ENCODE measurements at places on chromosomes 5 and 9.

- DNase-seq = no peak
Measured at GRCh38 chr5:139228201-139228803, 30.1 kb upstream of the SIL1 start.

DNA sequence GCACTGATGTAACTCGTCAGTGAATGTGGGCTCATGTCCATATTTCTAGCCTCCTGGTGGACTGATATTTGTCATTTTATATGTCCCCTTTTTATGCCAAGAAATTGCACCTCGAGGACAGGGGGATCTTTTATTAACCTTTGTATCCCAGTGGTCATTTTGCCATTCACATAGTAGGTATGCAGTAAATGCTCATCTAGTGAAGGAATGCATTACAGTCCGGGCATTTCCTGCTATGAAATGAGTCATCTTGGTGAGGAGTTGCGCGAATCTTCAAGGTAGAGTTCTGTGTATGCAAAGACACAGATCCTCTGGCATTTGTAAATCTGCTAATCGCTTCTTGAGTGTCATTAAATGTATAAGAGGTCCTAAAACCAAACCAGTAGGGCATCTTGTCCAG lies 755.5 kb upstream of the ADAMTS16 start:
- no peak for DNase-seq

DNA sequence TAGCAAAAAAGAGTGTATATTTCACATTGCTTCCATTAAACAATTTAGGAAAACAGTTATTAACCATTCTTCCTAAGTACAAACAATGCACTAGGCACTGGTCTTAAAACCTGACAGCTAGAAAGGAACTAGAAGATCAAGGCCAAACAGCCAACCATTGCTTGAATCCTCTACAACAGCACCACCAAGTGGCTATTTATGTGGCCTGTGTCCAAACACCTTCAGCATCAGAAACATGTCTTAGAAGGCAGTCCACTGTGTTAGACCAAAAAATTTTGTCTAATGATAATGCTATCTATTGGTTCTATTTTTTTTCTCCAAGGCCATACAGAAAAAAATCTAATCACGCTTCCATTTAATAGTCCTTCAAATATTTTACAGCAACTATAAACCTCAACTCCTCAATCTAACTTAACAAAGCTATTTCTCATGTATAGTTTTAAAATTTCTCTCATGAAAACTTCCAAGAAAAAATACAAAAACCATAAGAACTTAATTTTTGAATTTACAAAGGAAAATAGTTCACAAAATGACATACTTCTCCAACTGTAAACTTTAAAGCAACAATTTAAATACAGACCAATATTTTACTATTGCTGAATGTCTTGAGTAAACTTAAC lies 36.1 kb downstream of the CAAP1 start:
- DNase-seq = no peak

- peak; percentile 6 for DNase-seq
Measured at GRCh38 chr9:95286151-95286550, 31.4 kb downstream of the FANCC start.

DNA sequence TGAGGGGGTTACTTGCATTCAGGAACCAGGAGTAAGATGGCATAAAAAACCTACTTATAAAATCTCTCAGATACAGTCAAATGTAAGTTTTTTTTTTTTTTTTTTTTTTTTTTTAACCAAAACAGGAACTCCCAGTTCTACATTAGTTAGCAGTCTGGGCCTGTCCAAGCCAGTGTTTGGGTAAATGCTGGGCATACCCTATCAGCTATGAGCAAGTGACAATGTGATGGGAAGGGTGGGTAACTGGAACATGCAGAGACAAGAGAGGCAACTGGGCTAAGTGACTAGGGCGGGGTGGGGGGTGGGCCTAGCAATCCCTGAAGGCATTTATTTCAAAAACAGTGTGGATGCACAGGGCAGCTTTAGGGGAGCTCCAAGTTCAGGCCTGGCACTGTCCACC lies 2.3 kb downstream of the NMRK1 start:
- no peak for DNase-seq

- DNase-seq = no peak
Measured at GRCh38 chr9:85202596-85202995, 533.1 kb downstream of the NTRK2 start.

- DNase-seq = no peak
Measured at GRCh38 chr5:92962752-92963151, 618.3 kb downstream of the NR2F1-AS1 start.

DNA sequence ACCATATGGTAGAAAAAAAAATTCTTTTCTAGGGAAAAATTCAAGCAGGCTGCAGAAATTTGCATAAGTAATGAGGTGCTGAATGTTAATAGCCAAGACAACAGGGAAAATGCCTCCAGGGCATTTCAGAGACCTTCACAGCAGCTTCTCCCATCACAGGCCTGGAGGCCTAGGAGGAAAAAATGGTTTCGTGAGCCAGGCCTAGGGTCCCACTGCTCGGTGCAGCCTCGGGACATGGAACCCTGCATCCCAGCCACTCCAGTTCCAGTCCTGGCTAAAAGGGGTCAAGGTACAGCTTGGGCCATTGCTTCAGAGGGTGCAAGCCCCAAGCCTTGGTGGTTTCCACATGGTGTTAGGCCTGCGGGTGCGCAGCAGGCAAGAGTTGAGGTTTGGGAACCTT lies 436.0 kb upstream of the SMC2 start:
- no peak for DNase-seq

GRCh38 chr5:88778736-88779135 lies 104.2 kb downstream of the MEF2C start:
- no peak for DNase-seq

DNA sequence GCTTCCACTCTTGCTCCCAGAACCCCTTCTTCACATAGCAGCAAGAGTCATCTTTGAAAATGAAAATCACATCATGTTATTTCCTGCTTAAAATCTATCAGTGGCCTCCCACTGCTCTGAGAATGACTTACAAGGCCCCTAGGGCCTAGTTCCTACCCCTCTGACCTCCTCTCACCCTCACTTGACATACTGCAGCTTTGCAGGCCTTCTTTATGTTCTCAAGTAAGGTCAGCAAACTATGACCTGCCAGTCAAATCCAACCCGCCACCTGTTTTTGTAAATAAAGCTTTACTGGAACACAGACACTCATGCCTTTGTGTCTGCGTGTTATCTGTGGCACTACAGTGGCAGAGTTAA lies 185.7 kb downstream of the NR3C1 start:
- DNase-seq = no peak

DNA sequence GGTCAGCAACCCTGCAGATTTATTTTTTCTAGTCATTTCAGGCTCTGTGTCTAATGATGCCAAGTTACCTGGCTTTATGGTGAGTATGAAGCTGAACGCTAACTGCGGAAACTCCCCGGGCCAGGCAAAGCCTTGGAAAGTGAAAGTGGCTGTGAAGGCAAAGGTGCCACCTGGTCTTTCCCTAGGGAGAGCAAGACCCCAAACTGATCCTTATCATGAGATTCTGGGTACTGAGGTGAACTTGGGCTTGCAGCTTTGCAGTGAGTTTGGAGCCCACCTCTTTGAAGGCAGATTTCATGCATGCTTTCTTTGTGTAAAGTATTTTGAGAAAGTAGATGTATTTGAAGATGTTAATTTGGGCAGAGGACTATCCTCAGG lies 63.3 kb downstream of the CARTPT start:
- DNase-seq = peak; percentile 2

- no peak for DNase-seq
Measured at GRCh38 chr5:172312286-172312685, 28.7 kb upstream of the UBTD2 start.

DNA sequence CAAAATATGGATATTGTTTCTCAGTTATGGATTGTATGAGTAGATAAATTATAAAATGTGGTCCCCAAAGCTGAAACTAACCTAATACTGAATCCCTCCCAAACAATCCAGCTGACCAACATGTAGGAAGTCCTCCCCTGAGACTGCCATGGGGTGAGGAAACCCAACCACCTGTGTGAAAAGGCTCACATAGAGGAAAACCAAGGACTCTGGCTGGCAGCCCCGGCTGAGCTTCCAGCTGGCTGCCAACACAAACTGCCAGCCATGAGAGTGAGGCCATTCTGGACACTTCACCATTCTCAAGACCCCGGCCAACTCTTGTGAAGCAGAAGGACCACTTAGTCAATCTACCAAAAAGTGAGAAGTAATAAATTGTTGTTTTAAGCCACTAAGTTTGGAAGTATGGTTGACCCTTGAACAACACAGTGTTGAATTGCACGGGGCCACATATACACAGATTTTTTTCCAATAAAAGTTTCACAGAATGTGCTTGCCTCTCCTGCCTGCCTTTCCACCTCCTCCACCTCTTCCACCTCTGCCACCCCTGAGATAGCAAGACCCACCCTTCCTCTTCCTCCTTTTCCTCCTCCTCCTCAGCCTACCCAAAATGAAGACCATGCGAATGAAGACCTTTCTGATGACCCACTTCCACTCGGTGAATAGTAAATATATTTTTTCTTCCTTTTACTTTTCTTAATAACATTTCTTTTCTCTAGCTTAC lies 15.3 kb upstream of the NRG2 start:
- no peak for DNase-seq

DNA sequence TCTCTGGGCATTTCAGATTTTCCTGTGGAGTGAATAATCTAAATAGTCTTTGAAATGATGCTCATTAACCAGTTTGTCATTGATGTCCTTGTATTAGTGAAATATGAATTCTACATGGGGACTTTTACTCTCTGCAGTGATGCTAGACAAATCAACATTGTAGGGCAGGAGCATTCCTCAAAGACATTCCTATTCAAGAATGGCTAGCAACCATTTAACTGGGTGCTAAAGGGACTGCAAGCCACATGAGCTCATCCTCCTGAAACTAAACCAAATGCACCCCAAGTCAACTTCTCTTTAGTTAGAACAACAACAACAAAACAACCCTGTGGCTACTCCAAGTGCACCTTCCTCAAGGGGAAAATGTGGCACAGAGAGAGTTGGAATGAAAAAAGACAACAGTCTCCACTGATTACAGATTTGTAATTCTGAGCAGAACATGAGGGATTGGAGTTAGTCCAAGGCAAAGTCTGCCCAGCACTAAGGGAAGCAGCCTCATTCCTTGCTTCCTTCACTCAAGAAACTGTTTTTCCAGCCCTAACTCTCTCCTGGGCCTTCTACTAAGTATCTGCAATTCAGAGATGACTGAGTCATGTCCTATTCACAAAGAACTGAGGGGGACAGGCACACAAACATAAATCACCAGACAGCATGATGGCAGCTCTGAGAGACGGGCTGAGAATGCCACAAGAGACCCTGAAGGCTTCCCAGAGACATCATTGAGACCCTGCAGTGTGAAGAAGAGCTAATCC lies 82.0 kb upstream of the WWC1 start:
- DNase-seq = no peak

GRCh38 chr9:78292716-78293497 lies 4.0 kb upstream of the PSAT1 start:
- no peak for DNase-seq

DNA sequence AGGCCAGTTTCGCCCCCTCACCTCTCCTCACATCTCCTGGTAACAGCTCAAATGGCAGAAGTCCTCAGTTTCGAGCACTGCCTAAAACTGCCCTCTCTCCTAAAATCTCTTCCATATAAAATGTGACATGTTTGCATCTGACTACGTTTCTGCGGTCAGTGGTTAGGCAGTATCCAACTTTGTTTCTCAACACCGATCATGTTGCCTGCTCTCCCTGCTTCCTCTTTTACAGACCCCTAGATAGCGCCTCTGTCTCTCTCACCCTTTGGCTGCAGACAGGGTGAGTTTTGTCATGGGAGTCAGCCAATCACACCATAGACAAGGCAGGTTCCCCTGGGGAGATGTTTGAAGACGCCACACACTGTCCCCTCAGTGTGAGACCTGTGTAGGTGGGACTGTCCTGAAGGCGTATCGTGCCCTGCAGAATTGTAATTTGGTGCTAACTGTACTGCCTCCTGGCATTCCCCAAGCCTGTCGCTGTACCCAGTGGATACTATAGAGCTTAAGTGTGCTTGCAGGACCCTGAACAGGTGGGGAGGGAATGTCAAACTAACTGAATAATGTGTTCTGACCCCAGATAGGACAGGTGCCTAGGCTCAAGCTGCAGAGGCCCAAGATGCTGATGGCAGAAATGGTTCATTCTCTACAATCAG lies 1.1 kb downstream of the HEXB start:
- no peak for DNase-seq

GRCh38 chr5:107672211-107673038 lies 1.7 kb upstream of the EFNA5 start:
- DNase-seq = peak; percentile 84

All from hindlimb muscle (tissue), 1 donor.